ENCODE measurements at places on chromosomes 16 and 17.

DNA sequence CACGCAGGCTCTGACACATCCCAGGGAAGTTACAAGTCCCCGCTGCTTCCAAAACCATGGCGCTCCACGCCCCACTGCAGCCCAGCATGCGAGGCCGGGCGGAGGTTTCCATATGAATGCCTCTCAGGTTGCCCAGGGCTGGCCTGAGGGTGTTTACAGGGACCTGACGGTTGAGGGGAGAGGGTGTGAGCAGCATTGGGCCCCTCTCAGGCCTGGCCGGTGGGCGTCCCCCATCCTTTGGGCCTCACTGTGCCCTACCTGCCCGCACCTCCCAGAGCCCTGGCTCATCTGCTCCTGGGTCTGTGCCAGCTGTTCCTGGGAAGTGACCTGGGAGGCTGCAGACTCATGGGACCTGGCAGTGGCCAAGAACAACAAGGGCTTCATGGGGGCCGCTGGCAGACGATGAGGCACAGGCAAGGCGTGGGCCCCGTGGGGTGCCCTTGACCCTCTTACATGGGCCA is 173.5 kb downstream of the C16orf95 start:
- no peak for DNase-seq

- no peak for DNase-seq
Measured at GRCh38 chr16:66459878-66460277, 32.8 kb downstream of the BEAN1 start.

DNA sequence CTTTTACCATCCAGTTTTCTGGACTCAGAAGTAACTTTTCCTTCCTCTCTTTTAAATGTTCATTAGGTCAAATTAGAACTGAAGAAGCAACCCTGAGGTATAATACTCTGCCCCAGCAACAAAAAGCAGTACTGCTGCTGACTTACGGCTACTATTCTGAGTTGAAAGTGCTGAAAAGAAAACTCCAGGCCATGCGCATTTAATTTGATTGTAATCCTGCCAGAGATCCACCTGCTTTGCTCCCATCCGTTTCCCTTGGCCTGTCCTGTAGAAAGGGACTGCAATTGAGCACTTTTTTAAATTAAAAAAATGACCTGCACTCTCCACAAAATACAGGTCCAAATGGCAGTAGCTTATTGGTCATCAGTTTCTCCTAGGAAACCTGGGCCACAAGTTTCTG is 61.6 kb downstream of the PITPNC1 start:
- no peak for DNase-seq

DNA sequence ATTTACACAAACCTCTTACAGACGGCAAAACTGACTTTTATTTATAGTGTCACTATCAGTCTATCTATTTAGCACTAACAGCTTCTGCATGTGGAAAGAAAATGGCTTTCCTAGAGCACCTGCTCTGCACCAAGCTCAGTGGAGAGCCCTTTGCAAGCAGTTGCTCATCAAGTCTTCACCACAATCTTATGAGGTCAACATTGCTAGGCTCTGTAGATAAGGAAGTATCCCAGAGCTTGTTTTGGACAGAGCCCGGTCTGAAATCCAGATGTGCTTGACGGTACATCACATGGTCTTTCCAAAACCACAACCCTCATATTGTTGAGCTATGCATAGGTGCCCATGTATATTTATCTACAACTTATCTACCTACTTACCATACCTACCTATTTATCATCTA is 572.7 kb upstream of the CDH5 start:
- DNase-seq = no peak

GRCh38 chr16:24149102-24149501 is 107.0 kb upstream of the CACNG3 start:
- no peak for DNase-seq

GRCh38 chr16:2458887-2459646 is 842 bp upstream of the TEDC2 start:
- no peak for DNase-seq

All from CD4-positive, alpha-beta T cell treated with Interleukin-4 for 4 hours (primary cell).